ENCODE measurements at places on chromosomes 5 and 9.

DNA sequence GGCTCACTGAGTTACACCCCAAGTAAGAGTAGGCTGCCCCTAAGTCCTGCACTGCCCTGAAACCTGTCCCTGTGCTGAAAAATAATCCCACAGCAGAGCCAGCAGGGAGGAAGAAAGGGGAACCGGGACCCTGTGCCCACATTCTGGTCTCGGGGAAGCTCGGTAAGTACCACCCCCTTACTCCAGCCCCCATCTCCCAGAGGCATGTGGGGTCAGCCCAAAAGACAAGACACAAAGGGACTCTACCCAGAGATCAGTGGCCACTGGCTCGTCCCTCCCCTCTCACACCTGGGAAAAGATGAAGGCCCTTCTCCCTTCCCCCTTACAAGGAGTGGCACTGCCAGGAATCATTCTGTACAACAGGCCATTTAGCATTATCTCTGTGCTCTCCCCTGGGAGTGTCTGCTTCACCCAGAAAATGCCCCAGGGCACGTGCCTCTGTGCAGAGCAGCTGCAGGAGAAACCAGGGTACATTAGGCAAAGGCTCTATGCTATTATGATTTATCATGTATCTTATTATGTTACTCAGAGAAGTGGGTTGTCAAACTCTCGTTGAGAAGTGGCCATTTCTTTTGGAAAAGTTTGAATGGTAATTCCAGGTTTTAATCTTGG, 71.3 kb downstream of the NDFIP1 start:
- no peak for DNase-seq

- DNase-seq, result peak; percentile 47
Observed at GRCh38 chr9:137422604-137423513, at the start of the genes EXD3 and NOXA1. EXD3 (minus strand) TSS chr9:137423162; CDS start chr9:137395357, 27,805 bp downstream. NOXA1 (plus strand) TSS chr9:137423393; CDS start chr9:137423530, 137 bp downstream.

DNA sequence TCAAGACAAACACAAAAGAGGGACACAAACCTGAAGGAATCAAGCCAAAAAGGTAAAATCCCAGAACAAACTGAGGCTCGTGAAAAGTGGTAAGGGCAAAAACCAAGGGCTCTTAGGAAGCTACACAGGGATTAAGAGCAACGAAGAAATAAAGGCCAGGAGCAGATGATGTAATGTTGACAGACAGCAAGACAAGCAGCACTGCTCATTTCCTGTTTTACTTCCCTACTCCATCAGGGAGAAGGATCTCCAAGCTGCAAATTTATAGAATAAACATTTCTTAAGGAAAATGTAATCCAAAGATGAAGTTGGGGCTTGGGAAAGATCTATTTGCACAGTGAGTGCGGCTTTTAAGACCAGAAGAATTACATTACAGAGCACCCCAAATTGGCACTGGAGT, 182.3 kb upstream of the MAP1B start:
- DNase-seq, result no peak

DNA sequence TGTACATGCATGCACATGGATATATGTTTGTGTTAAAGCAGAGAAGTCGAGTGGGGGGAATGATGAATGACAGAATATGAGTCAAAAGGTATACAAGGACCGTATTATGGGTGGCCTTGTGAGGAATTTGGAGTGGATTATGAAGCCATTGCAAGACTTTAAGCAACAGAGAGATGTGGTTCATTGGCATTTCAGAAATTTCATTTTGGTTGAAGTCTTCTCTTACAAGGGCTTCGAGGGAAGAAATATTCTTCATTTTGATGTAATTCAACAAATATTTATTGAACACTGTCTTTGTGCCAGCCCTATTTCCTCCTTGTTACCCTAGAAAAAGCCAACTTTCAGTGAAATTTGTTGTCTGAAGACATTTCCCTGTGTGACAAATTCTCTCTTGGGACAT, 83.9 kb upstream of the SLCO6A1 start:
- no peak for DNase-seq

All from esophagus squamous epithelium (tissue), 5 donors.